ENCODE measurements at places on chromosomes 4 and X.

DNA sequence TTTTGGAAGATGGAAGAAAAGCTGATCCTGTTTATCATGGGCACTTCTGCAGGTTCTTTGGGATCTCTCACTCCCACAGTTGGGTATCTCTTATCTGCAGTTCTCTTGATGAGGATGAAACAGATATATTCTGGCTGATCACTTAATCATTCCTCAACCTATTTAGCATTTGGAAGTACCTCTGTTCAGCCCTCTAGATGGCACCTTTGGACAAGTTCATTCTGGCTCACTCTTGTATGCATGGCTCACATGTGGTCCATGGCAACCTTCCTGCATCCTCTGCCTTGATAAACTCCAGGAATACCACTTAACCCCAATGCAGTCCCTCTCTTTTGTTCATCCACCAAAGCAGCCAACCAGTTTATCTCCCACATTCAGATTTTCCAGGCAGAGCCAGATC, 74.2 kb downstream of the SMARCA5 start:
- DNase-seq: no peak

GRCh38 chr4:1603413-1604135, 80.5 kb downstream of the FAM53A start:
- no peak for DNase-seq

- DNase-seq: no peak
Observed at GRCh38 chrX:45485719-45486118, 285.0 kb upstream of the DIPK2B start.

- no peak for DNase-seq
Observed at GRCh38 chr4:6474053-6474568, 1.7 kb upstream of the PPP2R2C start.

- DNase-seq: no peak
Observed at GRCh38 chrX:84118315-84118714, 69.7 kb downstream of the RPS6KA6 start.

All from AG08396 (cell line).